ENCODE measurements at places on chromosomes 3 and 15.

- DNase-seq, result no peak
Measured at GRCh38 chr15:41942886-41943285, 29.5 kb downstream of the EHD4 start.

GRCh38 chr3:136545664-136546268 lies 206.4 kb downstream of the STAG1 start:
- no peak for DNase-seq

DNA sequence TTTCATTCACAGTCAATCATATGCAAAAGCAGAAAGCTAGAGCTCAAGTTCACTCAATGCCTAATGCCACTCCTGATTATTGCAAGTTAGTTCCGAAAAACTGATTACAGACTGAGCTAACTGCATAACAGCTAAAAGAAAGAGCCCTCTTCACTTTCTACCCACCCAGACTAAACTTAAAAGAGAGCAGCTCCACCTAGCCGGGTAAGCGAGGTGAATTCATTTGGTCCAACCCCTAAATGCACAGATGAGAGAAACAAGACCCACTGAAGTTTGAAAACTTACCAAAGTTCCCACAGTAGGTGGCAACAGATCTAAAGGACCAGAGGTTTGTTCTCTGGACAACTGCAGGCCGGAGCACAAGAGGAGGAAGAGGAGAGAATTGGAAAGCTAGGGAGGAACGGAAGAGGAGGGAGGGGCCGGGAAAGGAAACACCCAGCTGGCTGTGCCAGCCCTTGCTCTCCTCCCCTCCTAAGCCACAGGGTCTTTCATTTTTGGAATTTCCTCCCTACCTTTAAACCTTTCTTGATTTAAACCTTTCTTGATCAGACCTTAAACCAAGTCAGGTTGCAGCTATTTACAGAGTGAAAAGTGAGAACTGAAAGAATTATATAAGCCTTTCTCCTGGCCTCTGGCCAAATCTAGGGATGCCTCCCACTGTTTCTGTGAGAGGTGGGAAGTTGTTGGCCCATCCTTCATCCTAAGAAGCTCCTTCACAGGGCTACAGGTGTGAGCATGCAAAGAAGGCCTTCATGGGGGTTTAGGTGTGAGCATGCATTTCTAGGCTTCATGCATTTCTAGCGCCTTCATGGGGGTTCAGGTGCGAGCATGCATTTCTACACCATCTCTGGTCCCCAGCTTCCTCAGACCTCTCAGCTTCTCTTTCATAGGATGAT lies 114.7 kb upstream of the LMOD3 start:
- no peak for DNase-seq

GRCh38 chr3:120143676-120144075 lies 49.4 kb upstream of the GSK3B start:
- no peak for DNase-seq

- DNase-seq, result no peak
Measured at GRCh38 chr3:122066331-122067213, 11.4 kb downstream of the CD86 start.

DNA sequence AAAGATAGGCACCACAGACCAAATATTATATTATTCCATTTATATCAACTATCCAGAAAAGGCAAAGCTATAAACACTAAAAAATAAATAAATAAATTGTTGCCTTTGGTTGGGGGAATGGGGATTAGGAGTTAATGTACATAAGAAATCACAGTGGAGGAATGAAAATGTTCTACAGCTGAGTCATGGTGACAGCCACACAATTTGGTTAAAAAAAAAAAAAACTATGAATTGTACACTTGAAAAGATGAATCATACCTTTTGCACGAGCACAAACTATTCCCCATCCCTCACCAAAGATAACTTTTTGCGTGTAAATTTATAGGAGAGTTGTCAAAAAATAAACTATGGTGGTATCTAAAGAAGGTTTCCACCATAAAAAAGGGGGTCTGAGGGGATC lies 103.2 kb downstream of the TBC1D5 start:
- DNase-seq, result no peak

- DNase-seq, result no peak
Measured at GRCh38 chr3:96083610-96084009, 730.8 kb upstream of the EPHA6 start.

- DNase-seq, result no peak
Measured at GRCh38 chr3:65045138-65045537, 357.3 kb upstream of the ADAMTS9 start.

- no peak for DNase-seq
Measured at GRCh38 chr3:21446027-21446426, 305.0 kb downstream of the ZNF385D start.

DNA sequence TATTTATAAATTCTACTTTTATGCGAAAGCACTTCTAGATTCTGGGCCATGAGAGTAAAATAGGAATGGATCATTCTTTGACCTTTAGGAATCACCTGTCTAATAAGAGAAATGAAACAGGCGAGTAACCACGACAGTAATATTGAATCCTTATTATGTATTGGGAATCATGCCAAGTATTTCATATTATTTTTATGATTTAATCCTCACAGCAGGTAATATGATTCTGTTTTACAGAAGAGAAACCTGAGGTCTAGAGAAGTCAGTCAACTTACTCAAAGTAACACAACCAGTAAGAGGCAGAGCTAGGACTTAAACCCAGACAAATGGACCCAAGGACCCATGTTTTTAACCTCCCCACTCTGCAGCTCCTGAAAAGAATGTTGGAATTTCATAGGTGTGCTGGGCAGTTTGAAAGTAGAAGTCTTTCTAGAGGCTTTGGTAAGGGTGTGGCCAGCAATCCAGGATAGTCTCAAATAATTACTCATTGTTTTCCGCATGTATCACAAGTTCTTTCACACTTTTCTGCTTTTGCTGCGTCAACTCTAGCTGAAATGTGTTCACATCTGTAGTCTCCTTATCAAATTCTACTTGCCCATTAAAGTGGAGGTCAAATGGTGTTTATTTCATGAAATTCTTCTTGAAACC lies 181.7 kb downstream of the TPRG1 start:
- no peak for DNase-seq

DNA sequence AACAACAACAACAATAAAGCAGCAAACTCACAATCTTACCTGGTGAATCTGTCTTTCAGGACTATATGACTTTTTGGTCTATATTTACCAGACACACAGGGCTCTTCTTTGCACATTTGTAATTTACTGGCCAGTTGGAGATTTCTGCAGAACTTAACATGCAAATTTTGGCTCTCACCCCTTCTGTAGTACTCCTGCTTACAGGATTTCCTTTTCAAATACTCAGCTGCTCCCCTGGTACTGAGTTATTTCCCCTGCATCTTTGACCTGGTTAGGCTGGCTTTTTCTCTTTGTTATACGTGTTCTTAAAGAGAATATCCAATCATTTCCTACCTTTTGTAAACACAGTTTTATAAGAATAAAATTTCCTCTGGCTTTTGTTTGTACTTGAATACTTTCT lies 228.0 kb downstream of the MBNL1 start:
- no peak for DNase-seq

- no peak for DNase-seq
Measured at GRCh38 chr3:13300546-13301285, 119.4 kb downstream of the NUP210 start.

DNA sequence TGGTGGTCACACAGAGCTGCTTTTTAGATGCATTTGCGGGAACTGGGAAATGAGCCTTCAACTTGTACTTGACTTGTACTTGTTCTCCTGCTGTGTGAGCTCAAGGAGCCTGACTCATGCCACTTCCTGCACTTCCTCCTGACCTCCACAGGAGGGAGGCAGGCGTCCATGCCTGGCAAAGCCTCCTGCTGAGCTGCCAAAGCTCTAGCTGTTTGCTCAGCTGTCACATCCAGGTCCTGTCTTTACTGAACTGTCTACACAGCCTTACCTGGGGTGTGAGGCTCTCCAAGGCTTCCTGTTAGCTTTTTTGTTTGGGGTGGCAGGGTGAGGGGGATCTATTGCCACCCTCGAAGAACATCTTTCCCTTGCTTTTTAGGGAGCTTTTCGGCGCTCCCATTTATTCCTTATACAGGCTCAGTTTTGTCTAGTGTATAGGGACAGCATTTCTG lies 6.4 kb downstream of the THPO start:
- DNase-seq, result peak; percentile 83

GRCh38 chr3:114178770-114179368 lies at the start of gene DRD3:
Gene DRD3 (minus strand): TSS chr3:114179052. CDS start chr3:114171992, 7,060 bp downstream.
- no peak for DNase-seq

DNA sequence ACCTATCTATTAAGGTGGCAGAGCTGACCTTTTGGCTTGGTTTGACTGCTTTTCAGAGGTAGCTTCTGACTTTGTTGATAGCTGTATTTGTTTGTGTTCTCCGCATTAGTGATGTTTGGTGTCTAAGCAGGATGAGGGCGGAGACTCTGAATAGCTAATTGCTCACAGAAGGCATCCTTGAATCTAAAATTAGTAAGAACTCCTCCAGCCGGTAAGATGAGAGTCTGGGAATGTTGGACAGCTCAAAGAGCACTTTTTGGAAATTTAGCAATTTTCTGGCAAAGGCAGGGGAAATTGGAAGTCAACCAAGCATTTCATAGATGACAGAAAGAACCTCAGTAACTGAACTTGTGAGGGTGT lies 174.1 kb downstream of the KLHL25 start:
- DNase-seq, result no peak

GRCh38 chr3:55296030-55296429 lies 191.1 kb downstream of the WNT5A start:
- DNase-seq, result no peak

DNA sequence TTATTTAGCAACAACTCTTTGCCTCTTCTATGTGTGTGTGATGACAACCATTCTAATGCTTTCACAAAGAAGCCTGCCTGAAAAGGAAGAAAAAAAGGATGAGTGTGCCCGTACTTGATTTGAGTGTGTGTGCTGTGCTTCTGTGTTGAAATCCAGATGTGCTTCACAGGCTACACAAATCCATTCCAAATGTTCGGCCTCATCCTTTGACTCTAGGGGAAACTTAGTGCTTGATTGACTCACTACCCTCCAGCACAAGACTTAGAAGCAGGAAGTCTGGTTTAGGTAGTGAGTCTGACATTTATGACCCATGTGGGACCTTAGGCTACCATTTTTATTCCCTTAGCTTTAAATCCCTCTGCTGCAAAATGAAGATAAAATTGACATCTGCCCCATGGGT lies 108.8 kb upstream of the PLAAT1 start:
- no peak for DNase-seq

- no peak for DNase-seq
Measured at GRCh38 chr3:103977417-103977816, 1389.3 kb upstream of the ALCAM start.

- no peak for DNase-seq
Measured at GRCh38 chr3:186700267-186700666, 16.9 kb upstream of the KNG1 start.

DNA sequence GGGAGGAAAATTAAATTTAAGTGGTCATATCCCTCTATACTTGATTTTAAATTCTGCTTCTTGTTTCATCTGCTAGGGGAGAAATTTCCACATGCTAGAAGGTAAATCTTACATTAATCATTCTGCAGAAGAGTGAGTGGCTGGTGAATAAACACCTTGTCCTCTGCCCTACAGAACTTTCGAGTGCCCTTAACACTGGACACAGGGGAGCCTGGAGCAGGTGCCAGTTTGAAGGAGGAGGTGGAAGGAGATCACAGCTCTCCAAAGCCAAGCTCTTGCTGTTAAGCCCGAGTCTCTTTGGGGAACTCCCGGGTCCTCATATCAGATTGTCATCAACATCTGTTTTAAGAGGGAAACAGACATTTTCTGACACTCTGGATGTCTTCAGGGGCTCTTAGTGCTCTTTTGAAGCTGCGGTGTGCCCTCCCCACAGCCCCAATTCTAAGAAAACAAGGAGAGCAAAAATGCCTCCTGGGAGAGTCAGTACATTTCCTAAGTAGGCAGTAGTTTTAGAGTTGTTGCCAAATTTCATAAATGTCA lies 31.3 kb downstream of the LAMP3 start:
- DNase-seq, result no peak

GRCh38 chr3:45994419-45995235 lies 997 bp downstream of the FYCO1 start:
- DNase-seq, result no peak

- DNase-seq, result no peak
Measured at GRCh38 chr3:196127308-196128040, 45.6 kb upstream of the TFRC start.

DNA sequence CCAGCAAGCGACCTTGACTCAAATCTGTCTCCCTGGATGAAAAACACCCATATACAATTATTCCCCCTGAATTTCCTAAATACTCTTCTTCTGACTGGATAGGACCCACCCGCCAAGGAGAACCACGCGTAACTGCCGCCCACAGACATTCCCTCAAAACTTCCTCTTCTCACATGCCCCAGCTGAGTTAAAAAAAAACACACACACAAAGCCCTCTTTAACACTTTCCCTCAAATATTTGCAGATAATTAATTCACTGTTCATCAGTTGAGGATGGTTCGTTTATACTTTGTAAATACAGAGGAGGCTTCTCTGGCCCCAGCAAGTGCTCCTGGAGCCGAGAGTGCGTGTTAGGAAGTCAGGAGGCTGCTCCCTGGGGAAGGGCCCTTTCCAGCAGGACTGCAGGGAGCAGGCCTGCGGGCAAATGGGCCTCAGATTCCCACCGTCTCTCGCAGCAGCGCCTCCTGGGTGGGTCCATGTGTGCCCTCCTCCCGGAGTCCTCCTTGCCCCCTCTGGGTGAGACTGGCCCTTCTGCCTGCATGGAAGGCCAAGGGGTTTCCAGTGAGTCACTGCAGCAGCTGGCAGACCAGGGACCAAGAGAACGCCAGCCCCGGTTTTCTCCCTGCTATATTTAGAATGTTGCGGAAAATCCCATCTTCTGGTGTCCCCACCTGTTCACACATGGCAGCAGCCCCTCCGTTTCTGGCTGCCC lies 46.8 kb downstream of the MGLL start:
- DNase-seq, result peak; percentile 47

DNA sequence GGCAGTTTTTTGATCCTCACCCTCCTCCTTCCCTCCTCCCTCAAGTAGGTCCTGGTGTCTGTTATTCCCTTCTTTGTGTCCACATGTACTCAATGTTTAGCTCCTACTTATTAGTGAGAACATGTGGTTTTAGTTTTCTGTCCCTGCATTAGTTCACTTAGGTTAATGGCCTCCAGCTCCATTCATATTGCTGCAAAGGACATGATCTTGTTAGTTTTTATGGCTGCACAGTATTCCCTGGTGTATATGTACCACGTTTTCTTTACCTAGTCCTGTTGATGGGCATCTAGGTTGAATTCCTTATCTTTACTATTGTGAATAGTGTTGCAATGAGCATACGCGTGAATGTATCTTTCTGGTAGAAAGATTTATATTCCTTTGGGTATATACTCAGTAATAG lies 61.7 kb upstream of the FGF7 start:
- DNase-seq, result no peak

DNA sequence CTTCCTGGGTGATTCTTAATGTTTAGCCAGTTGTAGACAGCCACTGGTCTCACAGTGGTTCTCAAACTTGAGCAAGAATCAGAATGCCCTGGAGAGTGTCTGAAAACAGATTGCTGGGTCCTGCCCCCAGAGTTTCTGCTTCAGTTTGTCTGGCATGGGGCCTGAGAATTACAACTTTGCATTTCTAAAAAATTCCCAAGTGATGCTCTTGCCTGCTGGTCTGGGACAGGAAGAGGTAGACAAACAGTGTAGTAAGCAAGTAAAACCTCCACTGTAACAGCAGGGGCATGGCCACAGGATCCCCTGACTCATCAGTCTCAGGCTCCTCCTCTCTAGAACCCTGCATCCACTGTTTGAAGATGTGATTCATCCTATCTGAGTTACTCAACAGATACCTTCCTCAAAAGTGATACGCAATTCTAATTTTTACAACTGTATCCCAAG lies 36.5 kb downstream of the DZIP1L start:
- DNase-seq, result no peak

- no peak for DNase-seq
Measured at GRCh38 chr15:74432968-74433591, 678 bp downstream of the SEMA7A start.

GRCh38 chr15:56971571-56971970 lies 53.1 kb downstream of the TCF12 start:
- DNase-seq, result no peak

GRCh38 chr3:113602836-113603235 lies 70.5 kb downstream of the SIDT1 start:
- no peak for DNase-seq

All from NCI-H2029 treated with DMSO at 0.1 percent for 48 hours (cell line).